Chondrocyte (in vitro differentiated cells): ENCODE measurements at places on chromosomes 5 and 9. TPM values are rescaled to one million over a fixed set of nuclear protein-coding genes. Genes with fewer than 3 reads are reported as not detected.

The PCDHGA11 gene
- total RNA-seq = 1.3 to 2.4 TPM (median 1.4 TPM) in 3 replicates

The FAM78A gene
- total RNA-seq = 1.4 to 1.6 TPM (median 1.5 TPM) in 3 replicates

The SYNPO gene
- total RNA-seq = 156 to 198 TPM (median 195 TPM) in 3 replicates

The ECSCR gene
- total RNA-seq = 0.62 TPM in 1 of 3 replicates, not detected in the others

The WDR38 gene
- not detected in 3 replicates for total RNA-seq

The APBB3 gene
- total RNA-seq = 39.0 to 47.0 TPM (median 42.3 TPM) in 3 replicates

The C1QTNF3 gene
- total RNA-seq = 1.5 to 2.6 TPM (median 2.1 TPM) in 3 replicates

The SLC1A1 gene
- total RNA-seq = 7.1 to 11.0 TPM (median 10.2 TPM) in 3 replicates

The BTNL3 gene
- not detected in 3 replicates for total RNA-seq

The ADAMTS12 gene
- 13.1 to 32.9 TPM (median 32.9 TPM) in 3 replicates for total RNA-seq

The THBS4 gene
- total RNA-seq = 0.28 to 1.6 TPM (median 0.75 TPM) in 3 replicates

The STX17 gene
- 19.4 to 22.5 TPM (median 20.2 TPM) in 3 replicates for total RNA-seq

The GALNT12 gene
- 0.34 to 0.55 TPM in 2 of 3 replicates, not detected in the other for total RNA-seq

The MAT2B gene
- total RNA-seq = 27.9 to 35.9 TPM (median 28.7 TPM) in 3 replicates

The TAF1L gene
- total RNA-seq = 0.02 TPM in 1 of 3 replicates, not detected in the others

The SPINK4 gene
- not detected in 3 replicates for total RNA-seq

The EQTN gene
- not detected in 3 replicates for total RNA-seq

The CLK4 gene
- 19.9 to 28.1 TPM (median 21.8 TPM) in 3 replicates for total RNA-seq

The FRRS1L gene
- total RNA-seq = 3.6 to 5.3 TPM (median 4.1 TPM) in 3 replicates

The LMNB1 gene
- 10.8 to 19.2 TPM (median 14.2 TPM) in 3 replicates for total RNA-seq

The SMIM33 gene
- not detected in 3 replicates for total RNA-seq

The PCAT7 gene
- 8.1 to 10.2 TPM (median 8.7 TPM) in 3 replicates for total RNA-seq

The HEMGN gene
- not detected in 3 replicates for total RNA-seq

The TMEFF1 gene
- total RNA-seq = 1.3 to 3.1 TPM (median 3.0 TPM) in 3 replicates

The SPEF2 gene
- 3.1 to 5.1 TPM (median 3.8 TPM) in 3 replicates for total RNA-seq

The BNC2 gene
- 17.8 to 45.0 TPM (median 21.3 TPM) in 3 replicates for total RNA-seq

The IFNE gene
- total RNA-seq = not detected in 3 replicates

The FCN1 gene
- total RNA-seq = not detected in 3 replicates

The STPG3 gene
- total RNA-seq = not detected in 3 replicates

The SLC6A19 gene
- total RNA-seq = not detected in 3 replicates

The CSF2 gene
- not detected in 3 replicates for total RNA-seq

The CLINT1 gene
- total RNA-seq = 72.4 to 75.5 TPM (median 73.8 TPM) in 3 replicates
